ENCODE measurements at places on chromosomes 12 and 14.
A peak's percentile ranks its signal among the peaks of the same experiment; 100 is the strongest.

GRCh38 chr14:92846162-92846897 is 52.2 kb downstream of the GOLGA5 start:
- peak; percentile 71 for DNase-seq

DNA sequence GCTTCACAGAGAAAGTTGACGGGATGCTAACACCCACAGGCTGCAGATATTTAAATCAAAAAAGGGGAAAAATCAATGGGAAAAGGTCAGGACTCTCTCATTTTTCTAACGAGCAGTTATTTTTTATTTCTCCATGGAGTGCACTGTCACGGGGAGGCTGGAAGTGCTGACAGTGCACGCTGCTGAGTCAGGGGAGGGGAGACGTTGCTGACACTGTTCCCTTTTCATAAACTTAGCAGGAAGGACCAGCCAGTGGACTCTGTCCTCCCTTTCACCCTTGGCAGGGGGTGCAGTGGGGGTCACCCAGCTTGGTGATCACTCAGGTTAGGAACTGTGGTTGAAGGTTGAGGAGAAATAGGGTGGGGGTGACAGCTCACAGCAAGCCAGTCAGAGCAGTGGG is 65.6 kb upstream of the FUT8 start:
- no peak for DNase-seq

GRCh38 chr12:1680804-1681492 is 9.9 kb upstream of the ADIPOR2 start:
- no peak for DNase-seq

GRCh38 chr12:43029971-43030370 is 440.4 kb upstream of the PRICKLE1 start:
- no peak for DNase-seq

DNA sequence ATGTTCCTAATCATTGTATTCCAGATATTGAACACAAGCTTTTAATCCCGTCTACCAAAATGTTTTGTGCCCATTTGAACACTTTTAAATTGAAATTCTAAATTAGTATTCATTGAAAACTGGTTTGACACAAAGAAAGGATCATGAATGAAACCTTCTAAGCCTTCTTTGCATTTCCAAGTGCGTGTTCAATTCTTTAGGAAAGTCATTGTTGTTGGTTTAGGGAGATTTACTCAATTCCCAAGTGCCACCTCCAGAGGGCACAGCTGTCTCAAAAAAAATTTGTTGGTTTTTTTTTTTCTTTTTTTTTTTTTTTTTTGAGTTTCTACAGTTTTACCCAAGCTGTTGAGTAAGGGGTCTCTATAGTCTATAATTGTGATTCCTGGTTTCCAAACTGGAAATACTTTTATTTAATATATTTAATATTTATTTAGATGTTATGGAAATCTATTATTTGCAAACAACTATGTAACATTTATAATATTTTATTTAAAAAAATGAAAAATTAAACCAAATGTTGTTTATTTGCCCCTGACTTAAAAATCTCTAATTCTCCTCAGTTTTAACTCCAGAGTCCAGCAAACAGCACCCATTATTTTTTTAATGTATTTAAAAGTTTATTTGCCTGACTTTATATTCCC is 79.9 kb downstream of the NEDD1 start:
- DNase-seq: peak; percentile 6

- no peak for DNase-seq
Observed at GRCh38 chr14:102927346-102927877, 4.9 kb downstream of the AMN start.

DNA sequence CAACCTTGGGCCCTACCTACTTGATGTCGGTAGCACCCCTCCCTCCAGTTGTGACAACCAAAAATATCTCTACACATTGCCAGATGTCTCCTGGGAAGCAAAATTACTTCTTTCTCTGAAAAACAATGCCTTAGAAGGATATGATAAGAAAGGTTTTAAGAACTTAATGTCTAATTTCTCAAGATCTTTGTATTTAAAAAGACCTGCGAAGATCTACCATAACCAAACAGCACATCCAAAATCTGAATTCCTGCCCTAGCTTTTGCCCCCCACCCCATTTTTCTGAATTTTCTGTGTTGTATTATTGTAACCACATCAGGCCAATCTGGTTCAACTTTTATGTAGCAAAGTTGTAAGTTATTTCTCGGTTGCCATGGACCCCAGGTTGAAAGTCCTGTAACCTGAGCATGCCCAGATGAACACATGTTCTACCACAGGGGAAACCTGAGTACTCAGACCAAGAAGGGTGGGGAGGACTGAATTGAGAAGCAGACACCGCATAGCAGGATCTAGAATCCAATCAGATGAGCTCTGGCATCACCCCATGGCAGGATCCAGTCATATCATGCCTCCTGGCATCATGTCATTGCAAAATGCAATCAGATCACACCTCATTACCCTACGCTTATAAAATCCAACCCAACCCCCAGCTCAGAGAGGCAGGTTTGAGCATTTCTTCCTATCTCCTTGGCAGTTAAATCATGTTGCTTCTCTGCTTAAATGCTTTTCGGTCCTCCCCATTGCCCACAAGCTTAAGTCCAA is 8.7 kb downstream of the TMEM253 start:
- no peak for DNase-seq

- no peak for DNase-seq
Observed at GRCh38 chr12:130421896-130422295, 84.2 kb downstream of the PIWIL1 start.

GRCh38 chr12:53924521-53925405 is 13.9 kb upstream of the HOXC13 start:
- no peak for DNase-seq

- no peak for DNase-seq
Observed at GRCh38 chr14:68464711-68465110, 328.2 kb downstream of the ZFP36L1 start.

GRCh38 chr14:24368212-24368561 is 203 bp downstream of the NFATC4 start:
- DNase-seq: no peak

- no peak for DNase-seq
Observed at GRCh38 chr12:110171186-110171538, 47.0 kb downstream of the IFT81 start.

DNA sequence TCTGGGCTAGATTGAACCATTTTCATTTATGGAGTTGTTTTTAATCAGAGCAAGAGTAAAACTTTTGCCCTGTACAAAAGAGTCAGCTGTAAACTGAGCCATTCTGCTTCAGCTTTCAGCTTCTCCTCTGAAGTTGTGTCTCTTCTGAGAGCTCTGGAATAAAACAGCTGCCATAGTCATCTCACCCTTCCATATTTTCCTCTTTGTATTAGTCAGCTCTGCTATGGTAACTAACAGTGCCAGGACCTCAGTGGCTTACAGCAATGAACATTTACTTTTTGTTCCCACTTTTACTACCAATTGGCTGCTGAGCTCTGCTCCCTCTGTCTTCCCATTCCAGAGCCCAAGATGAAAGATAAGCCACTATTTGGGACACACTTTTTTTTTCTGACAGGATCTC is 178.5 kb downstream of the DAD1 start:
- no peak for DNase-seq

DNA sequence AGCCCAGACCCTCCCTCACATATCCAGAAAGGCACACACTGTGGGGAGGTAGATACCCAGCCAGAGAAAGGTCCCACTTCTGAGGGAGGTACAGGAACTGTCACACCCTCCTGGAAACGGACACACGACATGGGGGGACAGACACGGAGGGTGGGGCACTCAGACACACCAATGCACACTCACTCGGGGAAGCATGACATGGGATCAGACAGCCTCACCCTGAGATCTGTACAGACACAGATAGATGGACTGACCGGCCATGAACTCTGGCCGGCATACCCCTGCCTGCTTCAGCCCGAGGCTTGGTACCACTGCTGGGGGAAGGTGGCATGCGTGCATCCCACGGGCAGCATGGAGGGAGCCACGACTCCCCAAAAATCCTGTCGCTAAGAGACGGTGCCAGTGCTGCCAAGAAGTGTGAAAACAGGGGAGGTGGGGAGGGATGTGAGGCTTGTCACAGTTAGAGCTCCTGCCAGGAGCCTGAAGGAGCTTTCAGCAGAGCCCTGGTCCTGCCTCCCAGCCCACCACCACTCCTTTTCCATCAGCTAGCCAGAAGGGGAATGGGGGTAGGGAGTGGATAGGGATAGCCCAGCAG is 571 bp downstream of the CPNE6 start:
- no peak for DNase-seq

DNA sequence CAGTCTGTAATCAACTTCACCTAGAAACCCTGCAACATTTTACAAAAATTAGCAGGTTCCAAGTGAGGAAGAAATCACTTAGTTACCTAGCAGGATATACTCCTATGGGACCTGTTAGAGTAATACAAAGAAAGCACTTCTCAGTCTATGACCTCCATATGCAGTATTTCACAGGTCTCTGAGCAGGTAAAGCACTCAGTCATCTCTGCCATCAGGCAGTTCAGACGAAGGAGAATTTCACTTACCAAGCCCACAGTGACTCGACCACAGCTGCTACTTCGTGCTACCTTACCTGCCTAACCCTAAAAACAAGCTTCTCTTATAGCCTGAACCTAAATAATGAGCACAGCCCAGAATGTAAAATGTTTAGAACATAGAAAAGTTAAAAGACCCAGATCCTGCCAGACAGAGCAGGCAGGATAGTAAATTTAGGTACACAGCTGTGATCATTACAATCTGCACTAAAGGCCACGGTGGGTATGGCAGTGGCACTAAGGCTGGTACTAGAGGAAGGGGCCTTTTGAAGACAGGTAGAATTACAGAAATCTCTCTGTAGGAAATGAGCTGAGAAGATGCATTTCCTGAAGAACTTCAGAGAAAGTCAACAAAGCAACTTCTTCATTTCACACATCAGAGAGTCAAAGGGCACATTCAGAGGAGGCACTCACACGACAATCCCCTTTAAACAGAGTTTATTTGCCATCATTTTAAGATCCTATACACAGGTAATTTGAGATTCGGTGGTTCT is 35.7 kb downstream of the DCAF5 start:
- no peak for DNase-seq

- DNase-seq: no peak
Observed at GRCh38 chr12:28869197-28869596, 279.9 kb upstream of the FAR2 start.

DNA sequence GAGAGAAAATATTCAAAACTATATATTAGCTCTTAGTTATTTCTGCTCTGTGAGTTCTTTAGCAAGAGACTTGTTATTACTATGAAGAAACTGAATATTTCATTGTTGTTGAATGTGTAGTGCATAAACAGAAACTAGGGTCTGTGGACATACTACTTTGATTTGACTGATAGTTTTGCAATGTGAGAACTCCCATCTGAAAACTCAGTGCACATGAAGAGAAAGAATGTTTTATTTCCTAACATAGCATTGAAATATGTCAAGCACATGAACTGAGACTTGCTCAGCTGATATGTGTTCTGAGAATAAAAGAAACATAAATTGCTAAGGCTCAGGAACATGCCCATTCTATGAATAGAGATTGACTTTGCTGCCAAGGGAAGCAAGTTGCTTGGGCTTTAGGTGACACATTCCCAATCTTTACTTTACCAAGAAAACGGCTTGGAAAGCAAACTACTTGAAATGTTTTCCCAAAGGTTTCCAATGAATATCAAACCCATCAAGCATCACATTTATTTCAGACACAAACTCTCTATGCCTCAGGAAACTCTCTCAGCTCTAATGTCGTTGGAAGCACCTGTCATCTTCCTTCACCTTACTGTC is 290.4 kb downstream of the SLC16A7 start:
- no peak for DNase-seq

DNA sequence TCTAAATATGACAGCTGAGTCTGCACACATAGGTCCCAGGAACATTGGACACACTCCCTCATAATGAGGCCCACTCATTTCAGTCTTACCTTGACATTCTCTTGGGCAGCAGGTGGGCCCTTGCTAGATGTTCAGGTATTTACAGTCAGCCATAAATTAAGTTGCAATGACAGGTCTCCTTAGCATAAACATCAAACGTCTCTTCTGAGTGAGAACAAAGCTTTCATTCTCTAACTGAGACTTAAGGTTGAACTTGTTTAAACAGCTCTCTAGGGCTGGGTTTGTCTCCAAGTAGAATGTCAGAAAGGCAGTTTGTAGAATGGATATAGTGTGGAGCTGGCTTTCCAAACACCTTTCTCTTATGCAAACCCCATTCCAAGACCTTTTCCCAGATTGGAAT is 10.3 kb downstream of the ACVR1B start:
- no peak for DNase-seq

DNA sequence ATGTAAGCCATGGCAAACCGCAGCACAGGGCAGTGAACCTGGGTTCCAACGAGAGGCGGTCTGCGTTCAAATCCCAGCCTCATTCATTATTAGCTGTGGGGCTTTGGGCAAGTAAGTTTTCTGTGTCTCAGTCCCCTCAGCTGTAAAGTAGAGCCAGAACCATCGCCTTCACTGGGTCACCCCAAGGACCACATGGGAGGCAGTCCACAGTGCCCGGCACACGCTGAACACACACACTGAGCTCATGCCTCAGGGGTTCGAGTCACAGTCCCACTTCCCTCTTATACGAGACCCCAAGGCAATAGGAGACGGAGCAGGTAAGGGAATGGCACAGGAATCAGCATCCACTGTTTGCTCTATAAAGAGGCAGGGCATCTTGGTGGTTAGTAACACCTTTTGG is 19.1 kb downstream of the LRTM2 start:
- DNase-seq: no peak

DNA sequence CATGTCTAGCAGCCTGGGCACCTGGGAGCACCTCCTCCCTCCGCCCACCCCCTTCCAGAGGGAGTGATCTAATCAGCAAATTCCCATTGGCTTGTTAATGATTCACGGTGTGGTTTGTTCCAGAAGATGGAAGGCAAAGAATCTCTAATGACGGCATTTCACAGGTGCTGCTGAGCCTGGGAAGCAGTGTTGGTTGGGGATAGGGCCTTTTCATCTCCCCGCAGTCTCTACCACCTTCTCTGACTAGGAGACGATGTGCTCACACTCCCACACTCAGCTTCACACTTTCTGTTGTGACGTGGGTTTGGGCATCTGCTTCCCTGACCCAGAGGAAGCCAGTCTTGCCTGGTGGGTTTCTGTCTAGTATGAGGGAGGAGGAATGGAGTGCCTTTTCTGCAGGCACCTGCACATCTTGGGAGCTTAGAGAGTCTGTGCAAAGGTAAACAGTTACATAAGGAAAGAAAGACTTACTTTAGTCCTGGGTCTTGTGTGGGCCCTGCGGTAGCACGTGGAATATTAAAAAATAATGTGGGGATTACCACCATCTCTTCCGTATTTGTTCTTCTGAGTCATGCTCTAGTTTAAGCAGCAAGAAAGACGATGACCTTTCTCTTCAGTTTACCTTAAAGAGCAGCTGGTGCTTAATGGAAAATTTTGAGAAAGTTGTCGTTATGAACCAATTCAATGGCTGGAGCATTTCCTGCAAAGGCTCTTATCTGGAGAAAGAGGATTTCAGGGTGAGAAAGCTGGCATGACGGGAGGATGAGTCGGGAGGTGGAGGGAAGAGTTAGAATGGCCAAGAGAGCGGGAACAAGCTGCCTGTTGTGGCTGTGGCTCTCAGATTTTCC is 70.6 kb upstream of the ARHGAP5 start:
- no peak for DNase-seq

GRCh38 chr12:4939418-4940023 is 29.8 kb downstream of the KCNA1 start:
- no peak for DNase-seq
